ENCODE measurements at places on chromosomes 3 and 15.
A peak's percentile ranks its signal among the peaks of the same experiment; 100 is the strongest.

GRCh38 chr3:99356696-99357095, 281.7 kb upstream of the COL8A1 start:
- no peak for DNase-seq

DNA sequence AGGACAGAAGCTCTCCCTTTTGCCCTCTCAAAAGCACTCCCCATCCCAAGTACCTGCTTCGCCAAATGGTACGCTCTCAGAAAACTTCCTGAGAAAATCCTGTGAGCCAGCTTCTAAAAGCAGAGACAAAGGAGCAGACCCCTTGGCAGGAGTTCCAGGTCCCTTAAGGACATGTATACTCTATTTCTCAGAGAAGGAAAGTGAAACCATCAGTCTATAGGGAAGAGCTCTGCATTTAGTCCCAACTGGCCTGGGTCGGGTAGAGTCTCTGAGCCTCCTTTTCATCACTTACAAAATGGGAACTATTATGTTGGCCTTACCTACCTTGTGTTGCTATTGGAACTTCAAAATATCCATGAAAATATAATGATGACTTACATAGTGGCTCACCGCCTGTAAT, 19.7 kb downstream of the DAPK2 start:
- DNase-seq = no peak

DNA sequence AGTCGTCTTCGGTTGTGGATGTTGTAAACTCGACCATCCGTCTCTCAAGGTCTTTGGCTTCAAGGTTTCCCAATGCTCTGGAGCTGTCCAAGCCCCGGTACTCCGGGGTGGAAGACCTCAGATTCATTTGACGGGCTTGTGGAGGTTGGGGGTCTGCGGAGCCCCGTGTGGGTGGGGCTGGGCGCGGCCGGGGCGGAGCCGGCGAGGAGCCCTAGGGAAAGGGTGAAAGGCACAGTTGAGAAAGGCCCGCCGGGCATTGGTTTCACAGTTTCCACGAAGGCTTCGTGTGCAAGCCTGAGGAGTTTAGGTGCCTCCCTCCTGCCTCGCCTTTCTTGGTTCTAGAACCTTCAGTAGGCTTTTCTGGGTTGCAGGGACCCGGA, 360 bp upstream of the MGA start:
- DNase-seq = no peak

DNA sequence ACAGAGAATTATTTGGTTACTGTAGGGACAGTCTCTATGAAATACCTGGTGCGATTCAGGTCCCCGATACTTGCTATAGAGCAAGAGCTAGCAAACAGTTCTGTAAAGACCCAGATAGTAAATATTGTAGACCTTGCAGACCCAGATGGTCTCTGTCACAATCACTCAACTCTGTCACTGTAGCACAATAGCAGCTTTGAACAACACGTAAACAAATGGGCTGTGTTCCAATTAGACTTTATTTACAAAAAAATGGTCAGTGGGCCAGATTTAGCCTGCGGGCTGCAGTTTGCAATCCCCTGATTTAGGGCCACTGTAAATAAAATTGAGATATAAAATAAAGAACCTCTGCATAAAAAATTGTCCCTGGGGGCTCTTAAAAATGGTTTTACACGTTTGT, 127.7 kb downstream of the SV2B start:
- no peak for DNase-seq

GRCh38 chr3:86867982-86868381, 123.0 kb downstream of the VGLL3 start:
- peak; percentile 77 for DNase-seq

DNA sequence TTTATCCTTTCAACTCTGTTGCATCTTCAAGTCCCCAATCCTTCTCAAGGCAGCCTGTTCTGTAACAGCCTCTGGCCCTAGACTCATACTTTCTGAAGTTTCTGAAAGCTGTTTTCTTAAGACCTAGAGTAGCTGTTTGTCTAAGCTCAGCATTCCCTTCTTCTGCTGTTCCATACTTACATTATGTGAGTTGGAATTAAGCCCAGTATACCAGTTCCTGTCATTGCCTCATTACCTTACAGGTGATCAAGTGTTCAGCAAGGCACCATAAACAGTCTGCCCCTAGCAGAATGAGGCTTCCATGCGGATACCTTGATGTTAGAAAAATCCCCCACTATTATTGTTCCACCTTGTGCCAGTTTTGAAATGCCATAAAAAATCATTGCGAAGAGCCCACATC, 180.6 kb downstream of the PLCL2 start:
- DNase-seq = no peak

DNA sequence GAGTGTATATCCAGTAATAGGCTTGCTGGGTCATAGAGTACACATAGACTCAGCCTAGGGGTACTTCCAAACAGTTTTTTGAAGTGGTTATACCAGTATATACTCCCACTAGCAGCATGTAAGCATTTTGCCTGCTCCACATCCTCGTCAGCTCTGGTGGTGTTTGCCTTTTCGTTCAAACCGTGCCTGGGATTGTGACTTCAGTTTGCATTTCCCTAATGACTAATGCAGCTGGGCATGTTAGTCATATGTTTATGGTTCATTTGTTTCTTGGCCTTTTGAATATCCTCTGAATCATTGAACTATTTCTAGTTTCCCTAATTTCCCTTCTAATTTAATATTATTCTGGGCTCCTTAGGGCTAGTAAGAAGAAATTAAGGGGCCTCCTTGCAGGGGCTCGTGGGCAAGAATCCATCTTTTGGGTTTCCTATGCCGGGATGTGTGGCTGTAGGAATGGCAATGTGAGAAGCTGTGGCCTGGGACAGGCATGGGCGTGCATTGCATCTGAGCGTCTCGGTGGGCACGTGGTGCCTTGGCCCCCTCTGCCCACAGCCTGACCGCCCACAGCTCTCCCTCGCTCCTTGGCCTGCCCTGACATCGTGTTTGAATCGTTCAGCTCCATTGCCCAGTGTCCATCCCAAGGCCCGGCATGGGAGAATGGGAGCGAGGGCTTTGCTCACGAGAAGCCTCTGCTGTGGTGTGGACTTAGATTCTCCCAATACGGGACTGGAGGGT, 26.4 kb downstream of the FAH start:
- DNase-seq = peak; percentile 98

GRCh38 chr3:194732617-194733016, 46.9 kb downstream of the FAM43A start:
- no peak for DNase-seq

- peak; percentile 15 for DNase-seq
Measured at GRCh38 chr15:66593219-66593780, 27.5 kb upstream of the LCTL start.

Data from IMR-90 (cell line).